Amygdala (tissue), 56 donors: ENCODE measurements at places on chromosomes 3 and 15.
A peak's percentile ranks its signal among the peaks of the same experiment; 100 is the strongest.

DNA sequence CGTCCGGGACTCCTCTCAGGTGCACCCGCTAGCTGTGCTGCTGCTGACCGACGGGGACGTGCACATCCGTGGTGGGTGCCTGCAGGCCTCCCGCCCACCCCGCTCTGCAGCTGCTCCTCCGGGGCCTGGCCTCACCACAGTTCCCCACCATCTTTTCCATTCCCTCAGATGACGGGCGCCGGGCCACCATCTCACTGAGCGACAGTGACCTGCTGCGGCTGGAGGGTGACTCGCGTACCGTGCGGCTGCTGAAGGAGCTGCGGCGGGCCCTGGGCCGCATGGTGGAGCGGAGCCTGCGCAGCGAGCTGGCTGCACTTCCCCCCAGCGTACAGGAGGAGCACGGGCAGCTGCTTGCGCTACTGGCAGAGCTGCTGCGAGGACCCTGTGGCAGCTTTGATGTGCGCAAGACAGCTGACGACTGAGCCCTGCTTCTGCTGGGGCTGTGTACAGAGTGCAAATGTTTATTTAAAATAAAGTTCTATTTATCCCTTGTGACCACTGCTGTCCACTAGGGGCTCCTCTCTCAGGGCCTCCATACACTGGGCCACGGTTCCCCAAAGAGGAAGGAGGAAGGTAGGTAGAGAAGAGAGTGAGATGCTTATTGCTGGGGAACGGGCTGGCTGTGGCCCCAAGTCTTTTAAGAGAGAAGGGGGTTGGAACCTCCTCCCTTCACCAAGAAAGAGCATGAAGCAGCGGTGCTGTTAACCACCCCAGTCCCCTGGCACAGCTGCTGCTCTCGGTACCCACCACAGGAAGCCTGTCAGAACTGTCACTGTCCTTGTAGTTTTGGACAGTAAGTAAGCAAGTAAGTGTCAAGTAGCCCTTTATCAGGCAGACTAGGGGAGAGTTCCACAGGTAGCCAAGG lies 47.0 kb downstream of the DHX30 start:
- no peak for DNase-seq

- DNase-seq = peak; percentile 62
Measured at GRCh38 chr3:152269056-152269830, 514 bp downstream of the MBNL1 start.

- no peak for DNase-seq
Measured at GRCh38 chr15:68990992-68991500, 23.4 kb upstream of the NOX5 start.

DNA sequence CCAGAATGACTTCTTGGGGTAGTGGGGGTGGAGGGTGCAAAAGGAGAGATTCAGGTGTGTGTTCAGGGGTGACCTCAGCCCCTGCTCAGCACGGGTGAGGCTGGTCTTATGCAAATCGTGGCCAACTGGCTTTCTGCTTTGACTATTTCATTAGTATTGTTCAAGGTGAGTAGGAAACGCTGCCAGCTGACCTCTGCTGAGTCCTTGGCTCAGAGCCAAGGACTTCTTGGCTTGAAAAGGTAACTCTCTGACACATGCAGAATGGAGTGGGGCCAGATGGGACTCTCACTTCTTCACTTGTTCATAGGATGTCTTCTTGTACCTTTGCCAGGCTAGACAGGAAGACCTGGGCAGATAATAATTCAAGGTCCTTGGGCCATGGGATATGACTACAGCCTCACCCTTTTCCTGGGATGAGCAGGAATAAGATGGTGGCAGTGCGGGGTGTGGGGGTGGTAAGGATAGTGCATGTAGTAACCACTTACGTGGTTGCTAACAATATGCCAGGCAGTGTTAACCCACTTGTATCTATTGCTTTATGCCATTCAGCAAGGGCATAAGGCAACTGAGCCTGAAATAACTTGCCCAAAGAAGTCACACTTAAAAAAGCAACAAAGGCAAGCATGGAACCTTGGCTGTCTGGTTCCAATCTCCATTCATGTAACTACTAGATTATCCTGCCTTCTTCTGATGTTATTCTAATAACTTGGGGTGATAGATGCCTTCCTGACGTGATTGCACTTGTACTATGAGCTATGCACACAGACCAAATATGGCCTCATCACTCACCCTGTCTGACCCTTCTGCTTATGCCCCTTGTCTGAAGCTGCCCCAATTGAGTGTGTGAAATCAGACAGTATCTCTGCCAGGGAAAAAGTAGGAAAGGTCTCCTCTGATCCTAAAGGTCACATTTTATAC lies 193.1 kb downstream of the NR1D2 start:
- DNase-seq = no peak

- no peak for DNase-seq
Measured at GRCh38 chr3:152330559-152330958, 61.8 kb downstream of the MBNL1 start.

DNA sequence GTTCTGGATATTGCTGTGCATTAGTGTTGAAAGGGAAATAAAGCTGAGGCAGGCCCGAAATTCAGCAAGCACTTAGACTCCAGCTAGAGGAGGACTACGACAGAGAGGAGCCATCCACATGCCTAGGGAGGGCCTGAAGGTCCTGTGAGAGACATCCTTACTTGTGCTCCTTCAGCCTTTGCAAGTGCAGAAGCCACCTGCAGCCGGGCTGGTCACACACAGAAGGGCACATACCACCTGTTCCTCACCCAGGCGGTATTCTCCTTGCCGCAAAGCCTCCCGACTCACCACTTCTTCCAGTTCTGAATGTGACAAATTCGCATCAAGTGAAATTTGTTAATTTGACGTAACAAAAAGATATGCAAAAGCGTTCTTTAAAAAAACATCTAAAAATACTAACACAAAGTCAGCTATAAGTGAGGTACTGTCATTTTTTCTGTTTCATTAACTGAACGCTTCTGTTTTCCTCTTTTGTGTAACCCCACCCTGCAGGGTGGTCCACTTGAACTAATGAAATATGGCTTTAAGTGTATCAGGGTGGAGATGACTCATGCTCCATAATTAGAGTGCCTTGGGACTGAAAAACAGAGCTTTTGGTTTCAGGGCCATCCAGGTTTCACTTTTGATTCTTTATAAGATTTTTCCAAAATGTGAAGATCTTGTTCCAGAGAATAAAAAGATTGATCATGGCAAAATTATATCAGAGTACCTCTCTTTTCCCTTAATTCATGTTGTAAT lies 467.9 kb upstream of the ATP11B start:
- no peak for DNase-seq

DNA sequence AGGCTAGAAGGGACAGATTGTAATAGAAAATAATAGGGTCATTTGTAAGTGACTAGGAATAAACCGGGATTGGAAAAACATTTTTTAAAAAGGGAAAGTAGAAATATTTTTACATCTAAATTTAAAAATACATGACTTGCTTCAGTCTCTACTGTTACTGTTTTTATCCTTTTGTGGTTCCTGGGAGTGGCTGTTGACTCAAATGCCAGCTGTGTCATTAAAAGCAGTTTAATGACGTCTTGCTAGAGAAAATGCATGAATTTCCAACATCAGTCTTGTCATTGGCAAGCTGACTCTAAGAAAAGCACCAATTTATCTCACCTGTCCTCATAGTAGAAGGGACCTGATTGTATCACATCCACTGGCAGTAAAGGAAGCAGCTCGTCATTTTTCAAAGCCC lies 16.7 kb upstream of the LCMT2 start:
- no peak for DNase-seq
